Progenitor cell of endocrine pancreas (in vitro differentiated cells): ENCODE measurements at places on chromosomes 16 and 17. TPM values are rescaled to one million over a fixed set of nuclear protein-coding genes. Genes with fewer than 3 reads are reported as not detected.
A peak's percentile ranks its signal among the peaks of the same experiment; 100 is the strongest.

- peaks cover 38% of the 10 kb centered on the region for H3K4me1 ChIP-seq
- peak; percentile 30 for DNase-seq
- peaks cover 3% of the 10 kb centered on the region for H3K36me3 ChIP-seq
- H3K27ac ChIP-seq: peak overlapping the region; percentile 95
- no peaks in the 10 kb centered on the region for H3K27me3 ChIP-seq
These were observed 1.2 kb downstream of the MAF start for GRCh38 chr16:79599256-79599836.

GRCh38 chr17:14098246-14098645 is 28.9 kb downstream of the COX10 start:
- H3K4me3 ChIP-seq: no peak overlapping the region
- no peaks in the 10 kb centered on the region for H3K27me3 ChIP-seq
- peaks cover 4% of the 10 kb centered on the region for H3K36me3 ChIP-seq
- H3K4me1 ChIP-seq: peaks cover 17% of the 10 kb centered on the region

DNA sequence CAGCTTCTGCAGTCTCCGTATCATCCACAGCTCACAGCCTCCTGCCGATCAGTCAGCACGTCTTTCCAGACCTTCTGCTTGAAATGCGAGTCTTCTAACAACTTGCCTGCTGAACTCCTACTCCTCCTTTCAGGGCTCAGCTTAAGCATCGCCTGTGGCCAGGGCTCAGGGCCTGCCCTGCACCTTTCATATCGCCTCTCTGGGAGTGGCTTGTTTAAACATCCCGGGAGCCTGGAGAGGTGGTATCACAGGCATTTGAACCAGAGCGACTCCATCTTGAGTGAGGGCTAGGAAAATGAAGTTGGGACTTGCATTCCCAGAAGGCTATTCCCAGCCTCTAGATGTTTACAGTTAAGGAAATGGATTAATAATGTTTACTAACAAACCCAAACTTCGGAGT is 13.9 kb upstream of the CYB561 start:
- no peak overlapping the region for H3K4me3 ChIP-seq
- H3K27ac ChIP-seq: no peak overlapping the region
- H3K27me3 ChIP-seq: peaks cover 9% of the 10 kb centered on the region
- peaks cover 2% of the 10 kb centered on the region for H3K36me3 ChIP-seq
- H3K4me1 ChIP-seq: peaks cover 4% of the 10 kb centered on the region
- DNase-seq: no peak

GRCh38 chr16:14050291-14051027 is 20.7 kb upstream of the MRTFB start:
- peak; percentile 19 for DNase-seq
- peaks cover 9% of the 10 kb centered on the region for H3K4me1 ChIP-seq
- H3K27me3 ChIP-seq: no peaks in the 10 kb centered on the region
- H3K27ac ChIP-seq: no peak overlapping the region
- no peaks in the 10 kb centered on the region for H3K36me3 ChIP-seq

DNA sequence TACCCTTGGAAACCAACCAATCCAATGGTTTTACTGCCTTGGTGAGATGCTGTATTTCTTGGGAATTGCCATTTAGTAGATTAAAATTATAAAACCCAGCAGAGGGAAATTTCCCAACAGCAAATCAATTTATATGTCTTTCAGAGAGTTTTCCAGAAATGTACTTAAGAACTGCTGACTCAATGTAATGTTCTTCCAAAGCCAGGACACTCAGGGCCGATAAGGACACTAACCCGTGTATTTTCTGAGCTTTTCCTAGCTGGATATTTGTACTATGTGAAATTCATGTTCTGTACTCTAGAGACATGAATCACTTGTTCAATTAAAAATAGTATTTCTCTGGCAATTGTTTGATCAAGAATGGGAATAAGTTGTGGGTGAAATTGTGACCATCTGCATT is 121.4 kb downstream of the KCNJ2 start:
- H3K4me1 ChIP-seq: no peaks in the 10 kb centered on the region
- no peak overlapping the region for H3K4me3 ChIP-seq
- no peaks in the 10 kb centered on the region for H3K27me3 ChIP-seq
- H3K27ac ChIP-seq: no peak overlapping the region

DNA sequence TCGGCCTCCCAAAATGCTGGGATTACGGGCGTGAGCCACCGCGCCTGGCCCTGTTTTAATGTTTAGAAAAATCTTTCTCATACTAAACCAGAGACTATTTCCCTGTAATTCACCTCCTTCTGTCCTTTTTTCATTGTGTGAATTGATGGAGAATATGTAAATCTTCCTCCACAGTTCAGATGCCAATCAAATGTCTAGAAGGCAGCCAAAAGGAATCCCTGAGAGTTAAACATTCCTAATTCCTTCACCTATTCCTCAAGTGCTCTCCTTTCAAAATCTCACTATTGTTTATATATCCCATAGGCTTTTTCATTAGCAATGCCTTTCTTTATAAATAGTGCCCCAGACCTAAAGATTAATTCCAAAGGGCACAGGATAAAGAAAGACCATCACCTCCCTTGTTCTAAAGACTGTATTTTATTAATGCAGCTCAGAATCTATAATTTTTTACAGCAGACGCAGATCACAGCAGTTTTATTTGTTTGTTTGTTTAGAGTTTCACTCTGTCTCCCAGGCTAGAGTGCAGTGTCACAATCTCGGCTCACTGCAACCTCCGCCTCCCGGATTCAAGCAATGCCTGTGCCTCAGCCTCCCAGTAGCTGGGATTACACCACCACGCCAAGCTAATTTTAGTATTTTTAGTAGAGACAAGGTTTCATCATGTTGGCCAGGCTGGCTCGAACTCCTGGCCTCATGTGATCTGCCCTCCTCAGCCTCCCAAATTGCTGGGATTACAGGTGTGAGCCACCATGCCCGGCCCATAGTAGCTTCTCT is 30.5 kb downstream of the COPZ2 start:
- H3K27ac ChIP-seq: no peak overlapping the region
- peaks cover 42% of the 10 kb centered on the region for H3K4me1 ChIP-seq
- DNase-seq: no peak
- peaks cover 10% of the 10 kb centered on the region for H3K27me3 ChIP-seq

DNA sequence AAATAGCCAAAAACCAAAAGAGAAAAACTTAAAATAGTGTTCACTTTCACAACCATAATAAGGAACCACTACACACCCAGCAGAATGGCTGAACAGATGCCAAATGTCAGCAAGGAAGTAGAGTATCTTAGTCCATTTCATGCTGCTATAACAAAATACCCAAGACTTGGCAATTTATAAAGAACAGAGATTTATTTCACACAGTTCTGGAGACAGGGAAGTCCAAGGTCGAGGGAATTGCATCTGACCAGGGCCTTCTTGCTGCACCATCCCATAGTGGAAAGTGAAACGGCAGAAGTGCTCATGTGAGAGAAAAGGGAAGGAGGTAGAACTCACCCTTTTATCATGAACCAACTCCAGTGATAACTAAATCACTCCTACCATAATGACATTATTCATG is 33.8 kb upstream of the CCL22 start:
- no peaks in the 10 kb centered on the region for H3K36me3 ChIP-seq
- no peaks in the 10 kb centered on the region for H3K4me1 ChIP-seq
- H3K27me3 ChIP-seq: no peaks in the 10 kb centered on the region
- H3K27ac ChIP-seq: no peak overlapping the region
- no peak for DNase-seq

GRCh38 chr17:70256751-70257150 is 87.4 kb downstream of the KCNJ2 start:
- no peaks in the 10 kb centered on the region for H3K36me3 ChIP-seq
- H3K4me3 ChIP-seq: no peak overlapping the region
- peaks cover 2% of the 10 kb centered on the region for H3K4me1 ChIP-seq
- no peak overlapping the region for H3K27ac ChIP-seq
- peaks cover 3% of the 10 kb centered on the region for H3K27me3 ChIP-seq

DNA sequence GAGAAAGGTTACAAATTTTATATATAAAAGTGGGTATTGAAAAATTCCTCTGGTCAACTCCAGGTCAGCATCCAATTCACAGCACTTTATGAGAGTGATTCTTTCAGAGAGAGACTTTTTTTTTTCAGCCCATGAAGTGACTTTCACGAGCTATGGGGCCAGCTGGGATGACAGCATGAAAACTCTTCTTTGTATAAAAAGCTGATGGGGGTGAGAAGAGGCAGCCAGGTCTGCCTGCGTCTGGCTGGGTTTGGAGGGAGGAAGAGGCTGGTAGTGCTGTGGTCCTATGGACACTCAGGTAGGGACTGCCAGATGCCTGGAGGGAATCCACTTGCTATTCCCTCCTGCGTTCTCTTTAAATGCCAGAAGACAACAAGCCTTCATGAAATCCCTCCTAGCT is 250.6 kb downstream of the UTP18 start:
- peaks cover 8% of the 10 kb centered on the region for H3K27me3 ChIP-seq
- no peaks in the 10 kb centered on the region for H3K36me3 ChIP-seq
- no peak for DNase-seq
- H3K27ac ChIP-seq: no peak overlapping the region

Gene PIGL
- total RNA-seq: 37.1 and 40.5 TPM in 2 replicates

Gene SOX9
- 190 and 219 TPM in 2 replicates for total RNA-seq

Gene G6PC3
- 57.3 and 58.7 TPM in 2 replicates for total RNA-seq

Gene MPRIP
- 180 and 195 TPM in 2 replicates for total RNA-seq

Gene IL21R
- not detected in 2 replicates for total RNA-seq

Gene PRAC1
- total RNA-seq: not detected in 2 replicates

Gene PRSS21
- total RNA-seq: not detected in 2 replicates
